Mucosa of gallbladder (tissue), 1 donor: ENCODE measurements at places on chromosomes 3 and 15. TPM values are rescaled to one million over a fixed set of nuclear protein-coding genes. Genes with fewer than 3 reads are reported as not detected.

- DNase-seq: no peak
Observed at GRCh38 chr15:35436422-35436821, 109.5 kb downstream of the DPH6 start.

- no peak for DNase-seq
Observed at GRCh38 chr3:57500506-57500905, 43.6 kb downstream of the DNAH12 start.

DNA sequence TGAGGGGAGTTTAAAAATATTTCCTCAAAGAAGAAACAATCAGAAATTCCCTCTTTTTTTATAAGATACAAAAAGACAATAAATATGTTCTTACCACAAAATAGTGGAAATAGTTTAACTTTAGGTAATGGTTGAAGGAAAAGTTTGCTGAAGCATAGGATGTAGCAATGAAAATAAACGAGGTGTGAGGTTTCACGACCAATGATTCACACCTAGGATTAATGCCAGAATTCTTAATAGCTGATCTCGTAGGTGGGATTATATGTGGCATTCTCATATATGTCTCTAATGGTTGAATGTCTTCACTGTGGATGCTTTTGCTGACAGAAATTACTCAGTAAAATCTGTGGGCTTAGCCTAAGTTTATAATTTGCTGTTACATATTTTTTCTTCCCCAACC, 467.7 kb downstream of the FGF12 start:
- no peak for DNase-seq

SEMA5B gene
- total RNA-seq: 1.7 TPM

GRCh38 chr3:107365051-107365450, 12.2 kb upstream of the CCDC54 start:
- no peak for DNase-seq

DNA sequence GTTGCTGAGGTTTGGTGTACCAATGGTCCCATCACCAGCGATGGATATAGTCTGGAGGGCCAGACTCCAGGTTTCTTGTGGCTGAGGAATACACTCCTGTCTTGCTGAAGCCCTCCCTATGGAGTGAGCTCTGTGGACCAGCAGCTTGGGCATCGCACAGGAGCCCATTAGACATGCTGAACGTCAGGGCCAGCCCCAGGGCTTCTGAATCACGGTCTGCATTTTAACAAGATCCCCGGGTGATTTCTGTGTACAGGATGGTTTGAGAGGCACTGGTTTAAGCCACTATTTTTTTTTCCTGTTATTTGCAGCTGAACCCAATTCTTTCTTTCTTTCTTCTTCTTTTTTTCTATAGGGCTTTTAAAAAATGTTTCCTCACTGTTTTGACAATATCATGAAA, 69.5 kb upstream of the XCR1 start:
- DNase-seq: no peak

- no peak for DNase-seq
Observed at GRCh38 chr3:114219741-114220140, 17.6 kb downstream of the ZNF80 start.

GRCh38 chr3:72576563-72576962, 271.7 kb downstream of the SHQ1 start:
- DNase-seq: no peak

GRCh38 chr3:48635222-48636021, at the start of gene SLC26A6:
SLC26A6 (minus strand) TSS chr3:48635461; CDS start chr3:48635393, 68 bp downstream.
- peak; percentile 96 for DNase-seq

DNA sequence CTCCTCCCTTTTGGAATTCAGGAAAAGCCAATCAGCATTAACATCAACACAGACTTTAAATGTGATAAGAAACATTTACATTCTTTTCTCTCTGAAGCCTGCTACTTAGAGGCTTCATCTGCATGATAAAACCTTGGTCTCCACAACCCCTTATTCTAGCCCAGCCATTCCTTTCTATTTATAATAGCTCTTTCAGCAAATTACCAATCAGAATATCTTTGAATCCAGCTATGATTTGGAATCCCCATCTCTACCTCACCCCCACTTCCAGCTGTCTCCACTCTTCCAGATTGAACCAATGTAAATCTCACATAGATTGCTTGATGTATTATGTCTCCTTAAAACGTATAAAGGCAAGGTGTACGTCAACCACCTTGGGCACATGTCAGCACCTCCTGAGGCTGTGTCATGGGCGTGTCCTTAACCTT, 139.7 kb downstream of the TUSC7 start:
- DNase-seq: no peak

- DNase-seq: no peak
Observed at GRCh38 chr3:17747174-17747889, 4.9 kb upstream of the TBC1D5 start.

DNA sequence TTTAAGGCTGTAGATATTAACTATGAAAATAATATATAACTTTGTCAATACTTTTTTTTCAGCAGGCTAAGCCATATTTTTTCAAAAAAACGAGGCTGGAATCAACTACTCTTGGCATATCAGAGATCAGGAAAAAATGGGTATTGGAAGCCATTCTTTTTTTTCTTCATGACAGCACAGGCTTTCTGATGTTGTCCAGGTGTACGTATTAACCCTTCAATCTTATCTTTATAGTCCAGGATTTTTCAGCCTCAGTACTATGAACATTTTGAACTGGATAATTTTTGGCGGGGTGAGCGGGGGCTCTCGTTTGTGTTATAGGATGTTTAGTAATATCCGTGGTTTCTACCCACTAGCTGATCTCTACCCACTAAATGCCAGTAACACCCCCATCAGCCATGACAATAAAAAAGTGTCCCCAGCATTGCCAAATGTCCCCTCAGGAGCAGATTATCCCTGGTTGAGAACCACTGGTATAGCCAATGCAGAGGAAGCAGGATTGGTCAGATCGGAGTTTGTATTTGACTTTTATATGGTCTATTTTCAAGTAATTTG, 52.0 kb downstream of the PLCL2 start:
- no peak for DNase-seq

PLSCR5 gene
- total RNA-seq: not detected

- DNase-seq: no peak
Observed at GRCh38 chr15:94480289-94480834, 249.0 kb downstream of the MCTP2 start.

SNX22 gene
- total RNA-seq: 1.0 TPM

SPATA12 gene
- 0.43 TPM for total RNA-seq

C3orf38 gene
- 17.6 TPM for total RNA-seq

- no peak for DNase-seq
Observed at GRCh38 chr15:71712182-71712581, 98.2 kb upstream of the NR2E3 start.

GRCh38 chr3:39185326-39185958, 7.0 kb downstream of the XIRP1 start:
- DNase-seq: no peak

DNA sequence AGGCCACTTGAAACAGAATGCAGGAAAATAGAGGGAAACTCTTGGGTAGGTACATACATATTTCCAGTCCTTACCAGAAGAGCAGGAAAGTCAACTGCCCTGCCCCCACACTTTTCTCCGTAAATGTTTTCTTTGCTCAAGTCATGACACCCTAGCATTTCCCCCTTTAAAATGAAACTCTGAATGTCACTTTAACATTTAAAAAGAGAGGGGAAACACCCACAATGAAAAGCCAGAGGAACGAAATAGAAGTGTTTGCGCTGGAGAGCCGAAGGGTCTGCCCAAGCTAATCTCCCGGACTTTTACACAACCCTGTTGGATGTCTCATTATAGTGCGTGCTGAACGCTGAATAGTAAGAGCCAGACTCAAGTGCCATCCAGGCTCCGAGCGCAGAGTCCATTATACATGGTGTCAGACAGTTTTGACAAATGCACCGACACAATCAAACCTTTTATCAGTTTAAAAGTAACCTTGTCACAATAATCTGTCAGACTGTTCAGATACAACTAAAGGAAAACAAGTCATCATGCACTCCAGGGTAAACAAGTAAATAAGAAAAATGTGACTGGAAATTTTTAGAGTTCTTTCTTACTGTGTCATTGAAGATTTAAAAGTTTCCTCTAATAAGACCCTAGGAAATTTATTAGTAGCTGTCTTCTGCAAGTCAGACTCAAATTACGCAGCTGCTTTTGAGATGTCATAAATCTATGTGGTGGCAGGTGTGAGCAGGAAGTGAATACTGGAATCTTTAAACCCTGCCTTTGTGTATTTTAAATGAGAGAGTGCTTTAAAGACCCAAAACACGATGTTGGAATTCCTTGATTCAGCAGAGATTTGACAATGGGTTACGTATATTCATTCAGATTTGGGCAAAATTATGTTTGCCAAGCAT, 159.8 kb downstream of the RBMS3 start:
- DNase-seq: peak; percentile 14

- no peak for DNase-seq
Observed at GRCh38 chr3:112333381-112334317, 693 bp downstream of the CD200 start.

DNA sequence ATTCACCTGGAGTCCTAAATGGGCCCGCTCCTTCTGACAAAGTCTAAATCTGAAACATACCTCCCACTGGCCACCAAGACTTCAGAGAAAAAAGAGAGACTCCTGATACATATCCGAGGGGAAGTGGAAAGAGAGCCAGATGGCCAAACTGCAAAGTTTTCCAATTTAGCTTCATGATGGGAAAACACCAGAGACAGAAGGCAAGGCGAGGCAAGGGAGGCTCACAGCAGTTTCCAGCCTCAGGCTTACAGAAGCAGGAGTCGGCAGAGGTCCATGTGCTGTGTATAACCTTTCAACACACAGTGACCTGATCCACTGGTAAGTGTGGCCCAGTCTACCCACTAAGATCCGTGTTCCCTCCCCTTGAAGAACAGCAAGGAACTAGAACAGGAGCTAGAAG, 29.9 kb upstream of the PDE8A start:
- no peak for DNase-seq

ARHGAP11A gene
- 4.1 TPM for total RNA-seq

ZMAT3 gene
- 21.8 TPM for total RNA-seq

GRCh38 chr3:18813300-18813699, 335.0 kb upstream of the KCNH8 start:
- no peak for DNase-seq

- DNase-seq: peak; percentile 18
Observed at GRCh38 chr3:183895296-183895695, 10.6 kb upstream of the PARL start.

- no peak for DNase-seq
Observed at GRCh38 chr15:80512726-80513660, 108.8 kb downstream of the ARNT2 start.

SOX2 gene
- 0.55 TPM for total RNA-seq

ZBTB20 gene
- total RNA-seq: 75.9 TPM

DNA sequence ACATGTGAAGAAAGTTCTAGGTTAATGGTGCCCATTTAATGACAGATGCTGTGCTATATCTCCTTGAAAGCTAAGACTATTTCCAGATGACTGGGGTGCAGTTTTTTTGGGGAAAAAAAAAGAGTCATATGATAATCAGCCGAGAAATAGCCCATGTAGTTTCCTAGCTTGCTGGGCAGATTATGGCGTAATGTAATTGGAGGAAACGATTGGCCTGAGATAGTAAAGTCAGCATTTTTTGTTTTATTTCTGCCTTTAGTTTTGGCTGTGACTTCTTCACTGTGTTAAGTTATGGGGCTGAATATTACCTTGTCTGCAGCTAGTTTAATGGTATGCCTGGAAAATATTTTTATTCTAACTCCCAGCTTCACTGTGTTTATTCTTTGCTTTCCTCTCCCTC, 24.0 kb downstream of the PDHB start:
- no peak for DNase-seq

TTLL13 gene
- total RNA-seq: 0.32 TPM

DNA sequence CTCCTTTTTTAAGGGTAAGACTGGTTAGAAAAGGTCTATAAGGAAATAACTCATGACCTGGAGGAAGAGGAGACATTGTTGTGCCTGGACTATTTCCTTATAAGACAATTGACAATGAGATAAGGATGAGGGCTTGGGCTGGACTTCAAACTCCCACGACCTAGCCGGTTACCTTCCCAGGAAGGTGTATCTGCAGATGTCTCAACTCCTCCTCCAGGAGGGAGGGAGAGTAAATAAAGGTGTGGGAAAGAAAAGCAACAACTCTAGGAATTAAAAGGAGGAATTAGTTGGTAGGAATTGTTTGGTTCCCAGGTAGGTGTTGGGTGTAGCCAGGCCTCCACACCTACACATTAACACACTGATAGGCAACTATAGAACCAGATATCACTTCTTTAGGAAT, 97.8 kb upstream of the TBL1XR1 start:
- DNase-seq: peak; percentile 85

- no peak for DNase-seq
Observed at GRCh38 chr3:52350981-52351761, 35.1 kb downstream of the DNAH1 start.

PEX5L gene
- total RNA-seq: 0.23 TPM
